AG04450 (cell line): ENCODE measurements at places on chromosomes 12 and 14. TPM values are rescaled to one million over a fixed set of nuclear protein-coding genes. Genes with fewer than 3 reads are reported as not detected.

DNA sequence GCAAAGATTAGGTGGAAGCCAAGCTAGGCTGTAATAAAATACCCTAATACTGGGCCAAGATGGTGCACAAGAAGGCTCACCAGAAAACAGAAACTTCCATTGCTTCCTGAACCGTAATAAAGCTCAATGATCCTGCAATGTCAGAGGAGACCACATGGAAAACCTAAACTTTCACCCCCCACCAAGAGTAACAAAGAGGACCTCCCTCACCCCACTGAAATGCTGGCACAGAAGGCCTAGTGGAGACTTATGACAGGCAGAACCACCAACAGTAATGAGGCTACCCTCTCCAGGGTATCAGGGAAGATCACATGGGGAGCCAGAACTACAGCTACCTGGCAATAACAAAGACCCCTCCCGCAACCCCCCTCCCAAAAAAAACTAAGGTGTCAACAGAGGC lies 43.1 kb downstream of the CEP83 start:
- no peak for DNase-seq

DNA sequence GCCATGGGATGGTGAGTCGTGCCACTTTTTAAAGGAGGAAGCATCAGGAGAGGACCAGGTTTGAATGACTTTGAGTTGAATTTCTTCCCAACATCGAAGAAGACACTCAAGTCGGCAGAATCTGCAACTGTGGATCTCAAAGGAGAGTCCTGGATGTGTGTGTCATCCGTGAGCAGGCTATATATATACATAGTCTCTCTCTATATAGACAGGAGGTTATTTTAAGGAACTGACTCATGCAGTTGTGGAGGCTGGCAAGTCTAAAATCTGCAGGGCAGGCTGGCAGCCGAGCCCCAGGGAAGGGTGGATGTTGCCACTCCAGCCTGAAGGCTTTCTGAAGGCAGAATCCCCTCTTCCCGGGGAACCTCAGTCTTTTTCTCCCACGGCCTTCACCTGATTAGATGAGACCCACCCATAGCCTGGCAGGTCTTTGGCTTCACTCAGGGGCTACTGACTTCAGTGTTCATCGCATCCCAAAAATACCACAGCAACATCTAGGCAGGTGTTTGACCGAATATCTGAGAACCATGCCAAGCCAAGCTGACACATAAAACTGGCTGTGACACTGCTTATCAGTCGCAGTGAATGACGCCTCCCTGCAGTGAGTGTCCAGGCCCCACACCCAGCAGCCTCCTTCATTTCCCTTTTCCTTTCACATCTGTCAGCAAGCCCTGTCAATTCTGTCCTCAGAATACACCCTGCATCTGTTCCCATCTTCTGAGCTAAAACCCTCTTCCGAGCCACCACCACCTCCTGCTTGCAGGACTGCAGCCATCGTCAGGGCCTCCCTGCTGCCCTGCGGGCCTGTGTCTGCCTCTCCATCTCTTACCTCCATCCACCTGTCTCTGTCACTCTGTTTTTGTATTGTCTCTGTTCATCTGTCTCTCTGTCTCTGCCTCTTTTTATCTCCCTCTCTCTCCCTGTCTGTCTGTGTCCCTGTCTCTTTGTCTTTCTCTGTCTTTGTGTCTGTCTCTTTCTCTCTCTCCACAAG lies 54.0 kb downstream of the ZNF664 start:
- no peak for DNase-seq

GNB3 gene
- polyA plus RNA-seq: 3.4 and 3.6 TPM in 2 replicates

- no peak for DNase-seq
Measured at GRCh38 chr12:65899241-65899640, 75.0 kb downstream of the HMGA2 start.

DNA sequence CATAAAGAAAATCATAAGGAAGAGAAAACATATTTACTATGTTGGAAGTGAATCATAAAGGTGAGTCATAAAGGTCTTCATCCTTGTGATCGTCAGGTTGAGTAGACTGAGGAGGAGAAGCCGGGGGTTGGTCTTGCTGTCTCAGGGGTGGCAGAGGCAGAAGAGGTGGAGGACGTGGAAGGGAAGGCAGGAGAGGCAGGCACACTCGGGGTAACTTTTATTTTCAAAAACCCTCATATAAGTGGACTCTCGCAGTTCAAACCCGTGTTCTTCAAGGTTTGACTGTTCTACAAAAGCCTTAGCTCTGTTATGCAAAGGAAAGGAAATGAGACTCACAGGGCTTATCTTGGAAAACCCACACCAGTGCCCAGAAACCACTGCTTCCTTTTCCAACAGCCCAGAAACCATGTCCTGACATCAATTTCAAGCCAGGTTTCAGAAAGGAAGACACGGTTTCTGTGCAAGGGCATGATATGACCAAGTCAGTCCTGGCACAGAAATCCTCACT lies 14.0 kb downstream of the SMCO2 start:
- no peak for DNase-seq

DNA sequence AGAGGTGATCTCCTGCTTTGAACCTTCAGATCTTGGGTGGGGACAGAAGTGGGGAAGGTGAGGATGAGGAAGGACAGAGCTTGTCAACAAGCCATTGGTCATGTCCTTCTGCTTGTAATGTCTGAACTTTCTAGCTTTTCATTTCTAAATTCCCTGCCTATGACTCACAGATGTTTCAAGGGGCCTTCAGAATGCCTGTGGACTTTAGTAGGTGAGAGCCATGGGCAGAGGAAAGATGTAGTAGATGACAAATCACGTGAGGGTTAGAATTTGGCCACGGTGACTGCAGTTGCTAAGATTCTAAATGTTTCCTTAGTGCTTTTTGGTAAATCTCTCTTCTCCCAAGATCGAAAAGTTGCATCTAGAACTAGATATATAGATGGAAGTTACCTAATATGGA lies 18.7 kb upstream of the CREBL2 start:
- no peak for DNase-seq

DNA sequence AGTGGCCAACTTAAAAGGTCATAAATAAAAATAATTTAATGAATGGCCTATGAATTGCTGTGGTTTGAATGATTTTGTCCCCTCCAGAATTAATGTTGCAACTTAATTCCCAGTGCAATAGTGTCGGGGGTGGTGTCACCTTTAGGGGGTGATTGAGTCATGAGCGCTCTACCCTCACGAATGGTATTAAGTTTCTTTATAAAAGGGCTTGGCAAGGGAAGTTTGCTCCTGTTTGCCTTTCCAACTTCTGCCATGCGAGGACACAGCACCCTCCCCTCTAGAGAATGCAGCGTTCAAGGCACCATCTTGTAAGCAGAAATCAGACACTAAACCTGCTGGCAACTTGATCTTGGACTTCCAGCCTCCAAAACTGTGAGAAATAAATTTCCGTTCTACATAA lies 253.3 kb downstream of the ATXN7L3B start:
- DNase-seq: no peak

CLEC6A gene
- polyA plus RNA-seq: not detected in 2 replicates

GRCh38 chr12:119476951-119477350 lies 116.6 kb upstream of the TMEM233 start:
- no peak for DNase-seq

GRCh38 chr14:82192387-82192786 lies 658.7 kb upstream of the SEL1L start:
- DNase-seq: no peak

DNA sequence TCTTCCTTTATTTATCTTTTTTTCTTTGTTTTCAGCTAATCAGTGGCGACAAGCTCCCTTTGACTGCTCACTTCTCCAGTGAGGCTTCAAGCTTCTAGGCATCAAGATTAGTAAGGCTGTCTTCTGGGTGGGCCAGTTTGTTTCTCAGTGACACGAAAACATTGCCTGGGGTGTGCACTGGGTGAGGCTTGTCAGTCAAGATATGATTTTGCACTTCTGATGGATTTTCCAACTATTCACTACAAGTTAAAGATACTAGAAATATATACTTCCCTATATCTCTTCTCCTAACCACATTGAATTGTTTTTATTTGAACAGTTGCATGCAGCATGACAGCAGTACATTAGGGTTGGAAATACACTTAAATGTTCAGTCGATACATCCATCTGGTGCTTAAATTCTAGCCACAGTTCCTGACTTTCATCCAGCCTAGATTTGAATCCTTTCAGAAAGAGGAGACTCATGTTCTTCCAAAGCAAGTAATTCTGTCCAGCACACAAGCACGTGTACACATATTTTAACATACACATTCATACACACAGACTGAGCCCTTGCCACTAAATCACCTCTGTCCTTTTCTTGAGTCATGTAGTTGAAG lies 275.6 kb upstream of the NOVA1 start:
- DNase-seq: no peak

- DNase-seq: no peak
Measured at GRCh38 chr14:106055289-106055688, 528.9 kb downstream of the TMEM121 start.

DNA sequence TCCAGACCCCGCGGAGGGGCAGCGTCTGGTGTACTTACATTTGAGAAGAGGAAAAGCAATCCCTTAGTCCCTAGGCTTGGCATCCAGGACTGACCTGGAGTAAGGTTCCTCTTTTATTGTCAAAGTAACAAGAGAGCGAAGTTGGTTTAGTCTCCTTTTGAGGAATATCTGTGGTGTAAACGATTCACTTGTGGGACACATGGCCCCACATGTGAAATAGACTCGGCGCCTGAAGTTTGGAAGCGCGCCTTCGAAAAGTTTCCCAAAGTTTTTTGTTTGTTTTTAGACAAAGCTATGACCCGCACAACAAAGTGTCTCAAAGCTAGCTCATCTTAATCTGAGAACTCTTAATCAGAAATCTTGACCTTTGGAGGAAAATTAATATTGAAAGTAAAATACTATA lies 744 bp downstream of the STYX start:
- no peak for DNase-seq

CYP27B1 gene
- 0.22 and 0.29 TPM in 2 replicates for polyA plus RNA-seq
